Fibroblast of lung (primary cell): ENCODE measurements at places on chromosomes 5 and 9. TPM values are rescaled to one million over a fixed set of nuclear protein-coding genes. Genes with fewer than 3 reads are reported as not detected.

SLC6A3 gene
- total RNA-seq = not detected in 2 replicates

SLC12A7 gene
- total RNA-seq = 20.5 and 23.9 TPM in 2 replicates

NKD2 gene
- under 0.01 and 0.26 TPM in 2 replicates for total RNA-seq

ARHGEF28 gene
- 10.3 and 34.3 TPM in 2 replicates for total RNA-seq

SLC2A6 gene
- 5.6 and 9.1 TPM in 2 replicates for total RNA-seq

ZCCHC7 gene
- 23.8 and 24.7 TPM in 2 replicates for total RNA-seq

BTNL3 gene
- not detected in 2 replicates for total RNA-seq

MARCOL gene
- not detected in 2 replicates for total RNA-seq

SMIM33 gene
- total RNA-seq = not detected in 2 replicates

TAS2R1 gene
- not detected in 2 replicates for total RNA-seq

HRCT1 gene
- total RNA-seq = 0.26 and 1.2 TPM in 2 replicates

PTGDS gene
- 89.9 and 90.3 TPM in 2 replicates for total RNA-seq

SLC25A2 gene
- total RNA-seq = 0.66 TPM in 1 of 2 replicates, not detected in the other

SHB gene
- 12.6 and 13.9 TPM in 2 replicates for total RNA-seq

GAS1 gene
- 7.4 and 15.2 TPM in 2 replicates for total RNA-seq

IL4 gene
- total RNA-seq = not detected in 2 replicates

DAB2 gene
- total RNA-seq = 161 and 217 TPM in 2 replicates

PCDHA12 gene
- total RNA-seq = 0.26 and 0.50 TPM in 2 replicates

MIER3 gene
- 13.2 and 17.7 TPM in 2 replicates for total RNA-seq

PFN3 gene
- not detected in 2 replicates for total RNA-seq

RGS14 gene
- 2.6 and 4.1 TPM in 2 replicates for total RNA-seq

IFNA13 gene
- total RNA-seq = not detected in 2 replicates

PCDH12 gene
- under 0.01 TPM in 1 of 2 replicates, not detected in the other for total RNA-seq

NIM1K gene
- total RNA-seq = 7.7 and 14.7 TPM in 2 replicates

TRIO gene
- 139 and 281 TPM in 2 replicates for total RNA-seq

ARSI gene
- total RNA-seq = 5.9 and 8.5 TPM in 2 replicates

MBLAC2 gene
- total RNA-seq = 2.6 and 4.0 TPM in 2 replicates

PCAT7 gene
- total RNA-seq = under 0.01 TPM in 2 replicates

DPM2 gene
- 8.5 and 11.7 TPM in 2 replicates for total RNA-seq

DNM1 gene
- total RNA-seq = 11.8 and 30.4 TPM in 2 replicates

PCDHGB4 gene
- 10.0 and 18.3 TPM in 2 replicates for total RNA-seq

JAKMIP2 gene
- total RNA-seq = 0.51 and 1.3 TPM in 2 replicates

LAMC3 gene
- under 0.01 and 0.17 TPM in 2 replicates for total RNA-seq

PCSK5 gene
- total RNA-seq = 3.6 and 4.8 TPM in 2 replicates

GNA14 gene
- 0.26 and 0.50 TPM in 2 replicates for total RNA-seq

TDRD7 gene
- 9.0 and 14.7 TPM in 2 replicates for total RNA-seq

TEX48 gene
- not detected in 2 replicates for total RNA-seq

CA9 gene
- 0.17 and 0.26 TPM in 2 replicates for total RNA-seq

RNF183 gene
- not detected in 2 replicates for total RNA-seq

CARD9 gene
- 1.0 and 3.3 TPM in 2 replicates for total RNA-seq

GPBP1 gene
- total RNA-seq = 80.9 and 82.1 TPM in 2 replicates

PRR16 gene
- total RNA-seq = 3.1 and 7.3 TPM in 2 replicates

NME5 gene
- total RNA-seq = 2.5 and 3.3 TPM in 2 replicates

CANX gene
- total RNA-seq = 518 and 589 TPM in 2 replicates

GABRP gene
- not detected in 2 replicates for total RNA-seq
